AG08396 (cell line): ENCODE measurements at places on chromosomes 1 and 21.

GRCh38 chr1:156822680-156823079 lies 6.0 kb upstream of the SH2D2A start:
- DNase-seq, result no peak

DNA sequence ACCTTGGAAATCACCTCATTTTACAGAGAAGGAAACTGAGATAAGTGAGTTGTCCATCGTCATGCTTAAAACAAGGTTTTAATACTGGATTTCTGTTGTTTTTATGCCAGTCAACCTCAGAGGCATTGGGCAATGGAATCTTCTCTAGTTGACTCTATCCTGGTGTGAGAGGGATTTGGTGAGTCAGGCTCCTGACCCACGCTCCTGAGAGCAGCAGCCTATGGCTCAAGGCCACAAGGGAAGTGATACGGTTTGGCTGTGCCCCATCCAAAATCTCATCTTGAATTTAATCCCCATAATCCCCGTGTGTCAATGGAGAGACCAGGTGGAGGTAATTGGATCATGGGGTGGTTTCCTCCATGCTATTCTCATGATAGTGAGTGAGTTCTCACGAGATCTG lies 90.1 kb downstream of the TLR5 start:
- DNase-seq, result no peak

GRCh38 chr1:20474333-20474975 lies 11.6 kb downstream of the CAMK2N1 start:
- no peak for DNase-seq

DNA sequence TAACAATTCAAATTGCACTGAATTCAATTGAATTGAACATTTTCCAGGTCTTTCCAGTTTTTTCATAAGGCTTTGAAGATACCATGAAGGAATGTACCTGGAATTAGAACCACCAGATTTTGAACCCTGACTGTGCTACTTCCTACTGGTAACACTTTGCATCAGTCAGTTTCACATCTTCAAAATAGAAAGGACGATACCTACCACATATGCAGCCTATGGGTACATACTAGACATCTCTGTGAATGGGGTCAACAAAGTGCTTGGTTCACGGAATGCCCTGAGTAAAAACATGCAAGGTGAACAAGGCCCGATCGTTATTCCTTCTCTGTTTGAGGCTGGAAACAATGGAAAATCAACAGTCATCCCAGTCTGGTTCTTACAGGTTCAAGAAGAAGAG lies 41.2 kb upstream of the WLS start:
- DNase-seq, result no peak

DNA sequence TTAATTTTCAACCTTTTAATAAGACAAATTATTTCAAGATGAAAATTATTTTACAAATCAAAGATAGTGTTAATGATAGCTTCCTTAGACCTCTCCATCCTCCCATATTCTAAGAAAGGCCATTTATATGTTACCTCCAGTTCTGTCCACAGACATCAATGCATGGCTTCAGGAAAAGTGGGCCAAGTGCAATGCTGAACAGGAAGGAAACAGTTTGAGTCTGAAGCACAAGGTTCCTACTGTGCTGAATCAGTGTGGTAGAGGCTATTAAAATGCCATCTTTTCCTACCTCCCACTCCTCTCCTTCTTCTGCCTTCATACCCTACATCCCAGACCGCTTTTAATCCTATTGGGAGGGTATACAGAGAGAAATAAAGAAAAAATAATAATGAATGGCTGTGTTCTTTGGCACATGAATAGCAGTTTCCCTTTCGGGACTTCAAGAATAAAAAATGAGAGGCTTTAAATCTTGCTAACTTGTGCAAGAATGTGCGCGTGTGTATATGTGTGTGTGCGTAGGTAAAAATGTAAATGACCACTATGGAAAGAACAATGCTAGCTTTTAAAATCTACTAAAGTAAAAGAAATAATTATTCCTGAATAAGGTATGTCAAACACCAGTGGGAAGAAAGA lies 62.6 kb upstream of the C1orf105 start:
- DNase-seq, result no peak

GRCh38 chr1:200925831-200926230 lies 31.1 kb downstream of the INAVA start:
- no peak for DNase-seq

- DNase-seq, result no peak
Measured at GRCh38 chr1:203549309-203549708, 55.4 kb downstream of the OPTC start.

GRCh38 chr1:194570476-194570875 lies 1384.1 kb upstream of the B3GALT2 start:
- no peak for DNase-seq

DNA sequence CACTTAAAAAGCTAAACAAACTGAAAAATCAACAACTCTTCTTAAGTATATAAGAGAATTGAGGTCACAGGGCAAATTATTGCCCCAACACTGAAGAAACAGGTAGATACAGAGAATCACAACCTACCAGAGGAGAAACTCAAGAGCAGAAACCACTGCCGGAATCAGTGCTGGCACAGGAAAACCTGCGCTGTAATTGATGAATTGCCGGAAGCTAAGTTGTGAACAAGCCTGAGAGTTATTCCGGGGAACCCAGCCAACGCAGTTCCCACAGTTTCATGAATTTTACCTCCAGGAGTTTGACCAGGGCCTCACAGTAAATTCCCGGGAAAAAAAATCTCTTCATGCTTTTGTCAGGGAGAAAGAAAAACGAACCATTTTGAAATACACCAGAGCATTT lies 657.1 kb upstream of the BRINP3 start:
- no peak for DNase-seq

DNA sequence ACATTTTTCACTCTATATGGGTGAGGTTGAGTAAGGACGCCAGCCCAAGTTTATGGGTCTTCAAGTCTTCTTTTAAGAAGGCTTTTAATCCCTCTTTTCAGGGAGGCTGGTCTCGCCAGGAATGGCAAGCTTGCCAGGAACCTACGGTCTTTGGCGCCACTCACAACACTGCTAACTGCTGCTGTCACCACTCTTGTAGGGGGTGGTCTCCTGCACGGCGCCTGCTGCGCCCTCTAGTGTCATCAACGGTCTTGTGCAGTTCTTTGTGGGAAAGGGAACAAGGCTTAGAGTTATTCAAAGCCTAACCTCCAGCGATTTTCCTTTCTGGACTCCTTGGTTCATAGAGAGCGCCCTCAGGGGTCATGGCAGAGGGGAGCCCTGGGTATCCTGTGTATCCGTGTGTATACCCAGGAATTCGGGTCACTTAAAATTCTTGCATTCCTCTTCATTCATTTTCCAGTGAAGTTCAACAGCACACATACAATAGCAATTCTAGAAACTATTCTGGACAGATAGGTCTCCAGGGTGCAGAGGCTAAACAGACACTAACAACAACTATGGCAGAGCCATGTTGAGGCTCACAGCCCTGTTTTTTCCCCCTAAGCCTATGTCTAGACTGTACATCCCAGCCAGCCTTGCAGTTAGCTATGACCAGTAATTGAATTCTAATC lies 392.8 kb upstream of the CAMK1G start:
- DNase-seq, result peak; percentile 28

DNA sequence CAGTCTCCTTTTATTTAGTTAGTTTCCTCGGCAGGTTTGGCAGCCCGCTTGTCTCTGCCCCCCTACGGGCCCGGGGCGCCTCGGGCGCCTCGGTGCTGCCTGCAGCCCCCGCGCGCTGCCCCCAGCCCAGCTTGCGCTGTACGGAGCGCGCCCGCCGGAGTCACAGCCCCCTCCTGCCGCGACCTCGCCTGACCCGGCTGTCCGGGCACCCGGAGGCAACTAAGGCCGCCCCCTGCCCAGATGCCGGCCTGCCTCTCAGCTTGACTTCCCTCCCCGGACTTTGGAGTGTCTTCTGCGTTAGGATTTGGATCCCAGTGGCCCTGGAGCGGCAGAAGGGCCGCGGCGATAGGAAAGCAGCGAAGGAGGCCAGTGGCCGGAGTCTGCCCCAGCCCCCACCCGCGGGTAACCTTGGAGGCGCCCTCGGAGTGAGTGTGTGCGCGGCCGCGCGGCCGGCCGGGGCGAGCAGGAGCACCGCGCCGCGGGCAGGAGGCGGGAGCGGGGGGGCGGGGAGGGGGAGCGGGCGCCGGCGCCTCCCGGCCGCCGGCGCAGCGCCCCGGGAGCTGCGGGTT lies 7.6 kb downstream of the CDKN2C start:
- peak; percentile 84 for DNase-seq

- no peak for DNase-seq
Measured at GRCh38 chr1:37822906-37823815, 15.2 kb upstream of the YRDC start.

DNA sequence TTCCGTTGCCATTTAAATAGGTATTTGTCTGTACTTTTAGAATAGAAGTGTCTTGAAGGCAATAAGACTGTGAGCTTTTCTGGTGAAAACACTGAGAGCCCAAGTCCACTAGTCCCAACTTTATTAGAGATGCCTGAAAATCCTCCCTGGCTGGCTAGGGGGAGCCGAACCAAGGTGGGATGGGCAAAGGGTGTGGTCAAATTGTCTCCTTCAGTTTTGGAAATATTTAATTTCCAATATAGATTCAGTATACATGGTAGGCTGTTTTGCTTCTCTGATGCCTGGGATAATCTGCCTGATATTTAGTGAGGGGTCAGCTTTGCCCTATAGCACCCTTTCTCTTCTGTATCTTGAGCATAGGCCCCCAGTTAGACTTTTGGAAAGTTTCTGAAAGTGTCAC lies 3.5 kb downstream of the ROR1 start:
- no peak for DNase-seq

GRCh38 chr1:3677484-3677883 lies 25.2 kb downstream of the TP73 start:
- DNase-seq, result no peak

- DNase-seq, result no peak
Measured at GRCh38 chr21:45982092-45982757, 655 bp downstream of the COL6A1 start.

GRCh38 chr1:93702828-93703183 lies 21.2 kb upstream of the BCAR3 start:
- DNase-seq, result no peak

DNA sequence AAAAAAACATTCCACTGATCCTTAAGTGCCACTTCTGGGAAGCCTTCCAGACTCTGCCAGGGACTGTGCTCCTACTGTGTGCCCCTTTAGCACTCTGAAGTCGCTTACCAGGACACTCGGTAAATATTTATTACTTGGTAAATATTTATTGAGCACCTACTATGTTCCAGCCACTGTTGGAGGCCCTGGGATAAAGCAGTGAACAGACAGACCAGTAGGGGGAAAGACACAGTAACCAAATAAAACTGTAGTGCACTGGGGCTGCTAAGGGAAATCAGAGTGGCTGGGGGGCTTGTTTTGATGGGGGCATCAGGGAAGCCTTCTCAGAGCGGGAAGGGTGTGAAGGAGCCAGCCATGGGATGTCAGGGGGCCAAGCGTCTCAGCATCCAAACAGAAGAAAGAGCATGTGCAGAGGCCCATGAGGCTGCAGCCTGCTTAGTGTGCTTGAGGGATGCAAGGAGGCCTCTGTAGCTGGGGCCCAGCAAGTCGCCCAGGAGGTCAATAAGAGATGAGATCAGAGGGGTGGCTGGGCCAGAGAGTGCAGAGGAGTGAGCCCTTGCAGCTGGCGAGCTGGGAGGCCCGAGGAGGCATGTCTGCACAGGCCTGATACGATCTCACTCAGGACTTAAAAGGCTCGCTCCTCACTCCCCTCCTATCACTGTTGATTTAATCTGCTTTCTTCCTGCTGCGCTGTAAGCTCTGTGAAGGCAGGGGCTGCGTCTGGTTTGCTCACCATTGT lies 28.6 kb downstream of the KAZN start:
- DNase-seq, result peak; percentile 32

GRCh38 chr1:230957580-230957989 lies 21.1 kb downstream of the TTC13 start:
- no peak for DNase-seq

DNA sequence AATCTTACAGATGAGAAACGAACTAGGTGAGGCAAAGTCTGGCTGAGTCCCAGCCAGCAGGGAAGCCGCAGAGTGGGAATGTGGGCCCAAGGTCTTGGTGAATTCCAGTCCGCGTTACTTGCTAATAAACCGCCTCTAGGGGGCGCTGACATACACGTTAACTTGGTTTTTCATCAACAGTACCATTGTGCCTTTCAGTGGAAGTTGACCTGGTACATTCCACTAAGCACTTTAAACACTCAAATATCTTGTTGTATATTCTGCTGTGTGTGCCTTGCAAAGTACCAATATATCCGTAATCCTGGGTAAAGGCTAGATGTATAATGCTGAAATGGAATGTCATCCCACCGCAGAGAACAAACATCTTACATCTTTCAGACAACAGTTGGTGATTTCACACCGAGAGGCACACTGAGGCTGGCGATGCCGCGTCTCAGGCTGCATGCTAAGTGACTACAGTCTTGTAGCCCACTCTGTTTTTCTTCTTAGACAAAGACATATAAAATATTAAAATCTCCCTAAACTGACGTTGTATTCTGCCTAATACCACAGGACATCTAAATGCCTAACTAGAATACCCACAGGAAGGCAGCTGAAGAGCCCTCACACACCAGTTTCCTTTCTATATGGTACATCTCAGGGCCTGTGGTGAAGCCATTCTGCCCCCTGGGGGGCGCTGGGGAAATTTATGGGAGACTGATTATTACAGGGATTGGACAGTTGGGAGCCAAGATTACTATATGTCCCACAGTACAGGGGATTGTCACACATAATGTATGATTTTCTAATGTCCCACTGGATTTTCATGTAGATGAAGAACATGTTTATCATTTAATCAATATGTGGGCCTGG lies 49.2 kb upstream of the C1orf198 start:
- DNase-seq, result peak; percentile 59

DNA sequence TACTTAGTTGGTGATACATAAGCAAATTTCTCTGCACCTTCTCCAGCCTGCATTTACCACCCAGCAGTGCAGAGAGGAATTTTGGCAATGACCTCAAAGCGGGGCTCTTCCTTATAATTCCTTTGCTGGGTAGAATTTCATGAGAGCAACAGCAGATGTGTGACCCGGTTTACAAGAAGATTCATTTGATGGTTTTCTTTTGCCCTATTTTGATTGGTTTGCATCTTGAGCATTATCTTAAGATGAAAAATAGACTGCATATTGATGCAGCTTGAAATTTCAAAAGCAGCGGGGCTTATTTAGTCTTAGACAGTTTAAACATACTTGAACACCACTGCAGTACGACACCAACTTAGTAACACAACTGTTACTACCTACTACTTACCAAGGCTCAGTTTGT lies 378.9 kb downstream of the TTLL7 start:
- no peak for DNase-seq

DNA sequence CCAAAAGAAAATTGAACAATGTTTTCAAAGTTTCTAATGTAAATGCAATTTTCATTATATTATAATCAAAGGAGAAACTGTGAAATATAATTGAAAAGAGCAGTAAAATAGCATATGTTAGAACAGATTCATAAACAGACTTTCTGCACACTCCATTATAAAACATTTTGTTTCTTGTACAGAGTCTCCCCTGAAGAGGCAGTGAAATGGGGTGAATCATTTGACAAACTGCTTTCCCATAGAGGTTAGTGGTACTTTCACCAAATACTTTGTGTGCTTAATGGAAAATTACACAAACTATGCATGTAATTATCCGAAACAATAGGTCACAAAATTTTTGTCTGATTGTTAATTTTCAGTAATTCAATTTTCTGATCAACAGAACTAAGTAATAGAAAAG lies 1.9 kb downstream of the RGS18 start:
- DNase-seq, result no peak

- DNase-seq, result no peak
Measured at GRCh38 chr1:203335503-203335902, 15.4 kb downstream of the FMOD start.

- DNase-seq, result no peak
Measured at GRCh38 chr1:52288286-52288685, 77.7 kb downstream of the CC2D1B start.
